Sigmoid colon (tissue), 7 donors: ENCODE measurements at places on chromosomes 4 and X. TPM values are rescaled to one million over a fixed set of nuclear protein-coding genes. Genes with fewer than 3 reads are reported as not detected.

DNA sequence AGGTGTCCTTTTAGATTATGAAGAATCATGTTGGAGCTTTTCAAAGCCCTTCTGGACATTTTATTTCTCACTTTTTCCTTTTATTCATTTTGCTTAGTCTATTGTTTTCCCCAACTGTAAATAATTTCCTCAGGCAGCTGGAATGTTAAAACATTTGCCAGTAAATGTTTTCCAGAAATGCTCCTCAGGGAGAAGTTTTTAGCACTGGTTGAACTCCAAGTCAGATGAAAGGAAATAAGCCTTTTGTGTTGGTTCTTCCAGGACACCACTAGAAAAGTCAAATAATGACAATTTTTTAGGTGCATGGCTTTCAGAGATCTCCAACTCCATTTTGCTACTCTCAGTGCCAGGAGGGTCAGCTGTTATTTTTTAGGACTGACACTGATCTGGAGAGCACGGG, 127.9 kb downstream of the IL13RA2 start:
- no peaks in the 10 kb centered on the region for H3K4me1 ChIP-seq
- no peak for DNase-seq
- H3K4me3 ChIP-seq = no peak overlapping the region
- H3K27ac ChIP-seq = no peak overlapping the region
- no peaks in the 10 kb centered on the region for H3K27me3 ChIP-seq
- no peaks in the 10 kb centered on the region for H3K36me3 ChIP-seq

DNA sequence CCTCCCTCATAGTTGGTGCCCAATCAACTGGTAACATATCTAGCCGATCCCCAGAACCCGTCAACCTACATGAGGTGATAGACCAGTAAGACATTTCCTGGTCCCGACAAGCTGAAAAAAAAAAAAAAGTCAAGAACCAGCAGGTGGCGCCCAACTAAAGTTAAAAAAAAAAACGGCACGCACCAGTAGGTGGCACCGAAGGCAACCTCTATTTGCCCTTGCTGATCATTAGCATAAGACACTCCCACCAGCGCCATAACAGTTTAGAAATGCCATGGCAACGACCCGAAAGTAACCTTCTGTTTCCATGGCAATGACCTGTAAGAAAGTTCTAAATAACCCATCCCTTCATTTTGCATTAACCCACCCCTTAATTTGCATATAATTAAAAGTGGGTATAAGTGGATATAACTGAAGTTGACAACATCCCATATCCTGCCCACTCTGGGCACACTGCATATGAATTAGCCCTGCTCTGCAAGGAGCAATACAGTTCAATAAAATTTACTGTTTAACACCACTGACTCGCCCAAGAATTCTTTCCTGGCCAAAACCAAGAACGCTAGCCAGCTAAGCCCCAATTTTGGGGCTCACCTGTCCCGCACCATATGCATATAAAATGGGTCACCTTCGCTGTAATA, 83.9 kb upstream of the SPANXB1 start:
- no peaks in the 10 kb centered on the region for H3K36me3 ChIP-seq
- DNase-seq = no peak
- H3K27me3 ChIP-seq = no peaks in the 10 kb centered on the region
- no peaks in the 10 kb centered on the region for H3K4me1 ChIP-seq
- no peak overlapping the region for H3K4me3 ChIP-seq
- no peak overlapping the region for H3K27ac ChIP-seq

GRCh38 chr4:182975806-182976205, 58.6 kb upstream of the DCTD start:
- no peaks in the 10 kb centered on the region for H3K4me1 ChIP-seq
- DNase-seq = no peak
- no peak overlapping the region for H3K4me3 ChIP-seq
- H3K27ac ChIP-seq = no peak overlapping the region

DNA sequence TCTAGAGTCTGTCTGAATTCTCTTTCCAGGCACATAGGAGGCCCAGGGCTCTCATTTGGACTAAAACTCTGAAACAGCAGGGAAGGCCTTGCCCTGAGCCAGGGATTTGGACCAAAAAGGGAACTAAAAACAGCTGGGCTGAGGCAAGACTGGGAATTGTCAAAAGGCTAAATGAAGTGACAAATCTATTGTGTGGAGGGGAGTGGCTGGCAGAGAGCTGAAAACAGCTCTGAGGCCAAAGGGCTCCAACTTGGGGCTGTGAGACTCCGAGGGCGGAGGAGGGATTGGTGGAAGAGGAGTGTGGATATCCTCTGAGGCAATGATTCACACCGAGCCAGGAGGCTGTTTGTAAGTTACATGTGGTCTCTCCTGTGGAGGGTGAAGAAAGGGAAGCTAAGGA, 63.2 kb downstream of the PHEX start:
- no peak overlapping the region for H3K4me3 ChIP-seq
- no peaks in the 10 kb centered on the region for H3K36me3 ChIP-seq
- H3K27me3 ChIP-seq = no peaks in the 10 kb centered on the region
- H3K4me1 ChIP-seq = no peaks in the 10 kb centered on the region
- DNase-seq = peak; percentile 84

DNA sequence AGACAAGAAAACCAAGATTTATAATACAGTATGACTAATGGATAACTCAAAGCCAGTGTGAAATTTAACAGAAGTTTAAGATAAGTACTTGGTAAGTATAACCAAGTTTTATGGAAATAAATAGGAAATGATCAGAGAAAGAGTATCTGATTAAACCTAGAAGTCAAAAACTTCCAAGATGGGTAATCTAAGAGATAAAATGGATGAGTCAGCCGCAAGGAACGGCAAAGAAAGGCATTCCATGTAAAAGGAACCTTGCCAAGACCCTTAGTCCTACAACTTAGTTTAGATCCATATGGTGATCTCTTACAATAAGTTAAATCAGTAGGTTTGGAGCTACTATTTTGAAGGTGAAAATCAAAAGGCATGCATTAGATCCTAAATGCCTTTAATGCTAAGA, 34.8 kb downstream of the LIN54 start:
- no peak for DNase-seq
- H3K4me1 ChIP-seq = no peaks in the 10 kb centered on the region
- no peak overlapping the region for H3K4me3 ChIP-seq

- H3K4me3 ChIP-seq = no peak overlapping the region
- no peaks in the 10 kb centered on the region for H3K27me3 ChIP-seq
- peaks cover 32% of the 10 kb centered on the region for H3K4me1 ChIP-seq
- peak overlapping the region; percentile 58 for H3K27ac ChIP-seq
These were observed 82.9 kb downstream of the RTL5 start for GRCh38 chrX:72048510-72049455.

TMEM31 gene
- not detected for total RNA-seq

CT45A3 gene
- not detected for total RNA-seq

DNA sequence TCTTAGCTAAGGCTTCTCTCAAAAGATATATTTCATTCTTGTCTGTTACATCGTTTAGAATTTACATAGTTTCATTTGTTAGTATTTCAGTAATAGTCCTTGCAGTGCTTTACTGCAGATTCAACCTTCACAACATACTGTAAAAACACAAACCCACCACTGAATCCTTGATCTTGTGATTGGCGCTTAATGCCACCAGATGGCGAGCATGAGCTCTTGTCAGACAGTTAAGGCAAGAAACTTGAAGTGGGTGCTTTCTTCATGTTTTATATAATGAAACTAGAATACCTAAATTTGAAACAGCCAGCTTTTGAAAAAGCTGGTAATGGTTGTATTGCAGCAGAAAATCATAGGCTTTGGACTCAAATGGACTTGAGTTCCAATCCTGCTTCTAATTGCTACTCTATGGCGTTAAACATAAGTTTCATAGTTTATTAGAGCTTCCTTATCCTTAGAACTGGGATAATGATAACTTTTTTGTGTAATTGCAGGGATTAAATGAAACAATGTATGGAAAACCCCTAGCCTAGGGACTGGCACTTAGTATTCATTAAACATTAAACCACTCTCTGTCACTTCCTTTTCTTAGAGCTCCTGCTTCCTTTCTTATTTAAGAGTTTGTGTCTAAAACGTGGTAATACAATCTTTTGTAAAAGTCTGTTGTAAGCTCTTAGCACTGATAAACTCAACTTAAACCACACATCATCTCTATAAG, 95.1 kb downstream of the USP9X start:
- H3K27me3 ChIP-seq = no peaks in the 10 kb centered on the region
- H3K4me1 ChIP-seq = no peaks in the 10 kb centered on the region
- peaks cover 6% of the 10 kb centered on the region for H3K36me3 ChIP-seq
- H3K4me3 ChIP-seq = no peak overlapping the region
- no peak for DNase-seq

EPGN gene
- not detected for total RNA-seq

DNA sequence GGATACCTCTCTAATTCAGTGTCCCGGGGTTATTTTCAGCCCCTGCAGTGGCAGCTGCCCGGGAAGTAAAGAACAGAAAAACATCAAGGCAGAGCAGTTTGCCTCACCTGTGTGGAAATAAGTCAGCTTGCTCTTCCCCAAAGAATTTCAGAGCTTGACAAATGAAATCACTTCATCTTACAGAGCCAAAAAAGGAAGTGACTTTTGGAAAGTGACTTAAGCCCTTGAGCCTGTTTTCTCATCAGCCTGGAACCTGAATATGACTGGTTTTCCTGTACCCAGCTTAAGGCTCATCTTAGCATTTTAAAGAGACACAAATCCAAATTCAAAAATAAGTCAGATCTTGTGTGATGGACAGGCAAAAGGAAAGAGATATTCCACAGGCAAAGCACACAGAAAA, 211.6 kb downstream of the RCHY1 start:
- no peak overlapping the region for H3K4me3 ChIP-seq
- no peaks in the 10 kb centered on the region for H3K36me3 ChIP-seq
- DNase-seq = no peak
- no peaks in the 10 kb centered on the region for H3K27me3 ChIP-seq

DNA sequence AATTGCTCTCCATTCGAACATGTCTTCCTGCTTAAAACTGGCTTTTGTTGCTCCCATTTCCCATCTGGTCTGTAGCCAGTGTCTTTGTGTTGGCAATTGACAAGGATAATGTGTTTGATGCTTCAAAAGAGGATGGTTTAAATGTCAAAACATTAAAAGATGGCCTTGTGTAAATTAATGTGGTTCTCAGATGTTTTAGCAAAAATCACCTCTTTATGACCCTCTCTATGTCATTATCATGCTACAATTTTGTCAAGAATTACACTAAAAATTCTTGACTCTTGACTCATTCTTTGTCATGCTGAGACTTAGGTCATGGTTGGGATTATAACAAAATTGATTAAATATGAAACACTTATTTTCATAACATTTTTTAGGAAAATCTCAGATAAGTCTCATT, 47.4 kb downstream of the TMEM131L start:
- H3K27me3 ChIP-seq = no peaks in the 10 kb centered on the region
- peaks cover 25% of the 10 kb centered on the region for H3K4me1 ChIP-seq
- peak overlapping the region; percentile 21 for H3K27ac ChIP-seq
- H3K4me3 ChIP-seq = no peak overlapping the region

- no peaks in the 10 kb centered on the region for H3K4me1 ChIP-seq
- DNase-seq = no peak
These were observed 16.6 kb downstream of the S100G start for GRCh38 chrX:16666541-16666940.

DNA sequence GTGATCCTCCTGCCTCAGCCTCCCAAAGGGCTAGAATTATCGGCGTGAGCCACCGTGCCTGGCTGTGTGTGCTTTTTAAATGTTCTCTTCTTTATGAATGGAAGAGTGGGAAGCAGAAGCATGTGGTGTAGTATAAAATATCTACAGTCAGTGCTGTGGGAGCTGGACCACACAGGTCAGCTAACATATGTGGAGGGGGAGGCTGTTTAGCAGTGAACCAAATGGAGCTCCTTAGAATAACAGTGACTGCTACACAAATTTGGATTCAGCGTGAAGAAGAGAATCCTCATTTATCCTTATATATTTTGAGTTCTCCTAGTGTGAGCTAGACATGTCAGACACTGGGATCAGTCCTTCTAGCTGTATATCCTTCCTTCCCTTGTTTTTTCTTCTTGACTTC, 3.2 kb downstream of the SNX25 start:
- H3K36me3 ChIP-seq = no peaks in the 10 kb centered on the region
- no peak overlapping the region for H3K27ac ChIP-seq
- H3K27me3 ChIP-seq = no peaks in the 10 kb centered on the region
- peaks cover 41% of the 10 kb centered on the region for H3K4me1 ChIP-seq

LNX1 gene
- 2.5 TPM for total RNA-seq

MMRN1 gene
- 48.7 TPM for total RNA-seq

GRCh38 chr4:8155048-8155447, 3.6 kb downstream of the ABLIM2 start:
- H3K27ac ChIP-seq = no peak overlapping the region
- H3K27me3 ChIP-seq = peaks cover 12% of the 10 kb centered on the region
- no peaks in the 10 kb centered on the region for H3K4me1 ChIP-seq
- no peaks in the 10 kb centered on the region for H3K36me3 ChIP-seq
- DNase-seq = no peak

JADE1 gene
- 27.7 TPM for total RNA-seq

DNA sequence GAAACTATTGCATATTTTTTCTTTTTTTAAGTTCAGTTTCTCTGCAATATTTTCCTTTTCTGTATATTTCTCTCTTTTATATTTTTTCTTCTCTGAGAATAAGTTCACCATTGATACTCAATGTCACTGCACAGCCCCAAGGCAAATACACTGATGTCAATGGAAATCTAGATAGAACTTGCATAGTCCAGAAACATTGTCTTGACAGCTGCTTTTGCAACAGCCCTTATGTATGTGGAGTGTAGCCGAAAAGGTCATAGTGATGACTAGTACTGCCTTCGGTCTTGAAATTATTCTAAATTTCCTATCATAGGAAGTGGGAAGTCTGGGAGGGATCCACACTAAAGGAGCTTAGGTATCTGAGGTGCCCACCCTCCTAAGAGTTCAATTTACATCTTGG, 150.0 kb downstream of the SPOCK3 start:
- DNase-seq = no peak
- H3K4me3 ChIP-seq = no peak overlapping the region
- H3K27ac ChIP-seq = no peak overlapping the region
- H3K36me3 ChIP-seq = no peaks in the 10 kb centered on the region
- no peaks in the 10 kb centered on the region for H3K4me1 ChIP-seq
- H3K27me3 ChIP-seq = no peaks in the 10 kb centered on the region

GRCh38 chr4:74440356-74440755, 4.6 kb upstream of the AREG start:
- no peak overlapping the region for H3K27ac ChIP-seq
- no peak for DNase-seq

DNA sequence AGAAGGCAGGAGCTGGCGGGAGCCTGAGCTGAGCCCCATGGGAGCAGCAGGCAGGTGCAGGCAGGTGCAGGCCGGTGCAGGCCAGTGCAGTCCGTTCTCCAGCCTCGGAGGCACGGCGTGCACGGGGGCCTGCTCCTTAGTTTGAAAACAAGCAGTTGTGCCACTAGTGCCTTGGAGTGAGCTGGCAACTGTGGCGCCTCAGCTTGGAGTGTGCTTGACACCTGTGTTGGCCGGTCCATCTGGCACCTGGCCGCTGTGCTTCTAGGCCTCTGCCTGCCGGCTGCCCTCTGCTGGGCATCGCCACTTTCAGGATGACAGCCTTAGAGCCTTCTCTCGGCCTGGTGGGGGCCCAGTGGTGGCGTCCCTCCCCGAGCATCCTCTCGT, 47.9 kb downstream of the RGS12 start:
- H3K4me1 ChIP-seq = no peaks in the 10 kb centered on the region
- H3K27me3 ChIP-seq = no peaks in the 10 kb centered on the region
- no peak overlapping the region for H3K27ac ChIP-seq
